ENCODE measurements at places on chromosomes 3 and 15.

- DNase-seq, result no peak
These were observed 23.3 kb downstream of the IL17RD start for GRCh38 chr3:57141719-57142410.

DNA sequence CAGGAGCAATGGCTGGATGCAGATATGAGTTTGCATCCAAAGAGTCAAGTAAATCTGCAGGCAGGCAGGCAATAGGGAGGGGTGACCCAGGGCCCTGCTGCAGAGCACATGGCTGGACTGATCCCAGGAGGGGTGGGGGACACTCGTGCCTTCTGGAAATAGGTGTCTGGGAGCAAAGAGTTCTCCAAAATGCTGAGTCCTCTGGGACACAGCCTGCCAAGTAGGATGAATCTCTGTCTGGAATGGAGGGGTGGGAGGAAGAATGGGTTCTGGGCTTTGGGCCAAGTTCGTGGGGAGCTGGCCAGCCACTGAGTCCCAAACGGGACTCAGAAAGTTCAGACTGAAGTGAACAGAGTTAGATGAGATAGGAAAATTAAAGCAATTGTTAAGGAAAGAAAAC lies 214.5 kb downstream of the MTHFS start:
- no peak for DNase-seq

- DNase-seq, result no peak
These were observed 56.8 kb upstream of the TAMM41 start for GRCh38 chr3:11903447-11903846.

DNA sequence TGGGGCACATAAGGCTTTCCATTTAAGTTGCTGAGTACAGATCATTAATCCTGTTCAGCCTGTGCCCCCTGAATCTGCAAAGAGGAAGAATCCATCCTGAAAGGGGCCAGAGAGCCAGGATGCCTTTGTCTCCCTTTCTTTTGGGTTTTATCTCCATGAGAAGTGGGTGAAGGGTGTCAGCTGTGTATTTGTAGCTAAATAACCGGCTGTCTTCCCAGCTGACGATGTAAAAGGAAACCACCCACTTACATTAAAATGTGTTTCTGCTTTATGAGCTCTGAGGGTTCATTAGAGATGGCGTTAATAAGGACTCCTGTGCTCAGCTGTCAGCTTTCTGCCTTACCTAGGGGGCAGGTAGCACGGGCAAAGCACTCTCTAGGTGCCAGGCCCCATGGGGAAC lies 83.4 kb downstream of the SLCO3A1 start:
- no peak for DNase-seq

GRCh38 chr3:49414753-49415152 lies 2.5 kb downstream of the TCTA start:
- no peak for DNase-seq

DNA sequence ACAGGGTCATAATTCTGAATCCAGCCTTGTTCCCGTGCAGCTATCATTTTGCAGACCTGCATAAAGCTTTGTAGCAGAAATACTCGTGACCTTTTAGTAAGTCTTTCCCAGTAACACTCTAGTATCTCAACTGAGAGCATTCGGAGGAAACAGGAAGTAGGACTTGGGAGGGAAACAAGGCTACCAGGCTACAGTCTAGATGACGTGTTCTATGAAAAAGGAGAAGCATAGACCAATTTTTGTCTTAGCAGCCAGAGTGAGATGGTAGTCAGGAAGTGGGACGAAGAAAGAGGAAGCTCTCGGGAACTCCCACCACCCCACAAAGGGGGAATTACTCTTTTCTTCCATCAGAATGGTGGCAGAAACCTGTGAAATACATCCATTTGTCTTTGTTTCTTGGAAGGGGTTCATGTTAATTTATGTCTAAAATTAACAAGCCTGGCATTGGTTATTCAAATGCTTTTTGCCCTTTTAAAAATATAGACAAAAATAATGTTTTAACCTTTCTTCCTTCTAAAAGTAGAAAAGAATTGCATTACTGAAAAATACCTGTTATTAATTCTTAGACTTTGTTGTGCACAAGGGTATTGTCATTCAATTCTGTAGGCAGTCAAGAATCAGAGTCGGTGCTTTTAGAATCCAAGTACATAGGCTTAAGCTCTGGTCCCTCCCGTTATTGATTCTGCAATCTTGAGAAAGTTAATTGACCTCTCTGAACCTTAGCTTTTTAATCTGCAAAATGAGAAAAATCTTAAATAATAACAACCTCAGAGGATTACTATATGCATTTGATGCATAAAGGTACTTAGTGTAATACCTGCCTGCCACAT lies 1.6 kb upstream of the SUCNR1 start:
- DNase-seq, result no peak

GRCh38 chr3:104781112-104781511 lies 585.6 kb upstream of the ALCAM start:
- DNase-seq, result no peak

All from stimulated activated CD4-positive, alpha-beta T cell treated with anti-CD3 and anti-CD28 coated beads, Interleukin-4, amount 100 ng/mL, for 4 hours (primary cell).